ENCODE measurements at places on chromosomes 12 and 14.

GRCh38 chr12:33314223-33314622, 125.4 kb downstream of the SYT10 start:
- DNase-seq: no peak

DNA sequence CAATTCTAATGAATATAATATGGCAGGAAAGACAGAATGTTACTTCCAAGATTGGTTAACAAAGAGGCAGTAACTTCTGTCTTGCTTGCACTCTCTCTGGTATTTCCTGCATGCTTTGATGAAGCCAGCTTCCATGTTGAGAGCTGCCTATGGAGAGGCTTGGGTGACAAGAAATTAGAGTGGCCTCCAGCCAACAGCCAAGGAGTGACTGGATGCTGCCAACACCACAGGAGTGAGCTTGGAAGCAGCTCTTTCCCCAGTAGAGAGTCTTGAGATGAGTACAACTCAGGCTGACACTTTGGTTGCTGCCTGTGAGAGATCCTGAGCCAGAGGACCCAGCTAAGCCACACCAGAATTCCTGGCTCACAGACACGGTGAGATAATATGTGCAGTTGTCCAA, 183.1 kb downstream of the RMST start:
- no peak for DNase-seq

DNA sequence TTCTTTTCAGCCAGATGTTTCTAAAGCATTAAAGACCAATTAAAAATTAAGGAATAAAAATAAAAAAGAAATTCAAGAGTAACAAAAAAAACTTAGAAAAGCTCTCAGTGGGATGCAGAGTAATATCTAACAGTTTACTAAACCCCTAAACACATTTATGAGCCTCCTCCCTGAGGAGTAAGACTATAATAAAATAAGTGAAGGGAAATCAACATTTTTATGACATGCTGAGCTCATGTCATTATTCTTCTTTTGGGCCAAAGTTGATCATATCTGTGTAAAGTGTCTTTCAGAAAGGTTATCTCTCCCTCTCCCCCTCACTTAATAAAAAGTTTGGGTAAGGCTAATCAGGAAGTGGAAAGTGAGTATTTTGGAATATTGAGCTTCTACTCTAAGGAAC, 122.1 kb downstream of the MYRFL start:
- no peak for DNase-seq

DNA sequence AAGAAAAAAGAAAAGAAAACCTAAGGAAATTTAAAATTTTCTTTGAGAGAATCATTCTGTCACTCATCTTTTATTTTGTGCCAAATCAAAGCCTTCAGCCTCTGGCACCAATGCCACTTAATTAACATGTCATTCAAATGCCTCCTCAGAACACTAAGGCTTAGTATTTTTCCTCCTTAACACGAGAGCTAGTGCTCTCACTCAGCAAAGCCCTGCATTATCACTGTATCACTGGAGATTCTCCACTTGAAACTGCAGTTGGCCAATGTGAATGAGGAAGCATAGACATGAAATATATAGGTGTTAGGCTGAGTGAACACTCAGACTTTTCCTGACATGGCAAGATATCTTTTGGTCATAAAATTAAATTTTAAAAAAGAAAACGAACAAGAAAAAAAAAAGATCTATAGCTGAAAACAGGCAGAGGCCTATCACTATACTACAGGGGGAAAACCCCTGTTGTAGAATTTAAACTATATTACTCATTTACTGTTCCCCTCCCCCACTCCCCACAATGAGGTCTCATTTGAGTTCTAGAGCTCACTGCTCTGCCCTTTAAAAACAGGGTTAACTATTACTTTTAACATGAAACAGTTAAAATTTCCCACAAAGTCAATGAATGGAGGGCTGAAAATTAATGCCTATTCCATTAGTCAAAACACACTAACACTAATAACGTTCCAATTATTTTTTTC, 5.1 kb downstream of the MBIP start:
- DNase-seq: no peak

- DNase-seq: no peak
These were observed 14.8 kb downstream of the PPP2R5C start for GRCh38 chr14:101776344-101776743.

- no peak for DNase-seq
These were observed 32.8 kb upstream of the RERG start for GRCh38 chr12:15253990-15254389.

DNA sequence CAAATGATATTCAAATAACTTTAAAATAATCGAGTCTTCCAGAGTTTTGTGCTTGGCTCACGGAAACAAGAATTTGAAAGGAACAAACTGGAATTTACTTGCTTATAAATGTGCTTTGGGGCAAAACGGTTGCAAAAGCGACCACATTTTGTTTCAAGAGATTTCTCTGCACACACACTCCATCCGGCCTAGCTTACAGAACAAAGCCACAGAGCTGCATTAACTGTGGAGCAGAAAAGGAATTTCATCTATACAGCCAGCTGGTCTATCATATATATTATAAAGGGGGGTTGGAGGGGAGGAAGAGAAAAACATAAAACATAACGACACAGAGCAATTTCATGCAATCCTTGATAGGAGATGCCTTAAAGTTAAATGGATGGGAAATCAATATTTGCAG, 153.0 kb downstream of the MYRFL start:
- DNase-seq: no peak

- peak; percentile 96 for DNase-seq
These were observed 16.7 kb upstream of the EID3 start for GRCh38 chr12:104286516-104287482.

- DNase-seq: peak; percentile 43
These were observed at the start of gene ZNF219 for GRCh38 chr14:21098076-21098891. ZNF219 (minus strand) TSS chr14:21098655; CDS start chr14:21093591, 5,064 bp downstream.

GRCh38 chr12:113244047-113244460, 22.8 kb downstream of the TPCN1 start:
- DNase-seq: no peak

GRCh38 chr14:75486318-75486717, 36.0 kb upstream of the BATF start:
- DNase-seq: no peak

DNA sequence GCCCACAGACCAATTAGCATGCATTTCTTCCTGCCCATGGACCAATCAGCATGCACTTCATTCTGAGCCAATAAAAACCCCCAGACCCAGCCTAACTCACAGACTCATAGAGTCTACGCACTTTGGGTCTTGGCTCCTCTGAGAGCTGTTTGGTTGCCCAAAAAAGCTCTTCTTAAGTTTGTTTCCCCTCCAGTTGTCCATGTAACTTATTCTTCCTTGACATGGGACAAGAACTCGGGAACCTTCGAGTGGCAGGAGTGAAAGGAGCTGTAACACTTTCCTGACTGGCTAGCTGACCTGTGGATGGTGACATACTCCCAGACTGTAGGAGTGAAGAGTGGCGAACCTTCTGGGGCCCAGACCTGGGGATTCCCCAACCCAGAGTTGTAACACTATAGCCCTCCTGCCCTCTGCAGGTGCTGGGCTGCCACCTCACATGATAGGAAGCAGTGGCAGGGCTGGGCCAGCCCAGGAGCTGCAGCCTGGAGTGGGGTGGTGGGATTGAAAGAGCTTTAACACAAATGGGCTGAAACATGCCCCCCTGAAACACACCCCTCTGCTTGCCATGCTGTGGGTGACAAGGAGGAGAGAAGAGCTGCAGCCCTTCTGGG, 4.4 kb upstream of the BTBD7 start:
- DNase-seq: no peak

DNA sequence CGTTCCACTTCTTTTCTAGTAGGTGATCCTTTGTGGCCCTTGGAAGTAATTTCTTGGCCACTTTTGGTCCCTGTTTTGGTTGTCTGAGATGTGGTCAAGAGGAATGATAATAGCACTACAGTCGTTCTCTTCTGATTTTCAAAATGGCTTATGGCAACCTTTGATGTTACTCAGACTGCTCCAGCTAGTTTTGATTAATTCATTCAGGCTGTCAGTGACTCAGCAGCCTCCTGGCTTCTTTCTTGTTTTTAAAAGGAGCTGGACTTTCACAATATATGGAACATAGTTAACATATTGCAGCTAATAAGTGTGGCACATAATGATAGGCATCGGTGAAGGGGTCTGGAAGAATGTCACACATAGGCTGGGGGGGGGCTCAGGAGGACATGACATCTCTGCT, 47.3 kb downstream of the WDR20 start:
- peak; percentile 88 for DNase-seq

DNA sequence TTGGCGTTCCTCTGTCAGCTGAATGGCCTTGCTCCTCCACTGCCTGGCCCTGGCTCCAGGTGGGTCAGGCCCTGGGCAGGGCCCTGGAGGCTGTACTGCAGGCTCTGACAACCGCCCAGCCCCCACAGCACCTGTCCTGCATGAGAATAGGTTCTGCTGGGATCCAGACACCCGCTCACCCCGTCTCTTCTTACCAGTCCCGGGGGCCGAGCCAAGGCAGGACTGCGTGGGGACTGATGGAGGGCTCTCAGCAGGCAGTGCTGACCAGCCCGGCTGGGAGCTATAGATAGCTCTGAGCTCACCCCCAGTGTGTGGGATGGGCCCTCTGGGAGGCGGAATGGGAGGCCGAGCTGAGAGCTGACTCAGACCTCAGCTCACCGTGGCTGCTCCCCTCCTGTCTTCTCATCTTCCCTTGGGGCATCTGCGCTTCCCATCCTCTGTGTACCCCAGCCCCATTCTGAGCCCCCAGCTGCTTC, 39.6 kb downstream of the TEAD4 start:
- peak; percentile 86 for DNase-seq

- DNase-seq: peak; percentile 58
These were observed 23.4 kb upstream of the RAB35 start for GRCh38 chr12:120139958-120140357.

DNA sequence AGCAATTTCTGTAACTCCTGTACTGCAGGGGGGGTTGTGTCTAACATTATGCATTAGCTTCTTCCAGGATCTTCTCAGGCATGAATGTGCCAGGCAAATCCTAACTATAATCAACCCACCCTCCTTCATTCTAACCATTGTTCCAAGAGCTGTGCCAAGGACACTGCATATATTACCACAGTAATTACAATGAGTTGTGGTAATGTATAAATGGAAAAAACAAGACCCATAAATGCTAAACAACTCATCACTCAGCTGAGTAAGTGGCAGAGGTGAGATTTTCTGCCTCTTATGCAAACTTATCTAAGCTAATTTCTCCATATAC, 80.6 kb downstream of the PRKD1 start:
- no peak for DNase-seq

GRCh38 chr14:68665792-68666204, 127.1 kb downstream of the ZFP36L1 start:
- no peak for DNase-seq

DNA sequence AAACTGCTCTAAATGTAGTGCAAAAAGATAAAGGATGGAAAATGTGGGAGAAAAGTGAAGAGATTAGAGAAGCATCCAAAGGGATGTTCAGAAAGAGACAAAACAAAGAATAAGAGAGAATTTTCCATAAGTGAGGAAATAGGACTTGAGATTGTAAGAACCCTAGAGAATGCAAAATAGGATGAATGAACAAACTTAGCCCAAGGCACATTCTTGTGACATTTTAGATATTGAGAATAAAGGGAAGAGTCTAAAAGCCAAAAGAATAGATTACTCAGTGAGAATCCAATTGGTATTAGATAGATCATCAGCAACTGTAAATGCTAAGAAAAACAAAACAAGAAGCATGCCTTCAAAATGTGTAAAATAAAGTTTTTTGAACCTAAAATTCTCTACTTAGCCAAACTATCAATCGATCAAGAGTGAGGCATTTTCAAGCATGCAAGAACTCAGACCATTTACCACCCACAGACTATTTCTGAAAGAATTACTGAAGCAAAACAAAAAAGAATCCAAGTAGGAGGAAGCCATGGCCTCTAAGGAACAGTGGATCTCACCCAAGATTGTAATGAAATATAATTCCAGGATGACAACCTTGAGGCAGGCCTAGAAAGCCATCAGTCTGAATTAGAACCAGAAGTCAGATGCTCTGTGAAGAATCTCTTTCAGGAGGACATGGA, 33.5 kb downstream of the DYRK2 start:
- no peak for DNase-seq

DNA sequence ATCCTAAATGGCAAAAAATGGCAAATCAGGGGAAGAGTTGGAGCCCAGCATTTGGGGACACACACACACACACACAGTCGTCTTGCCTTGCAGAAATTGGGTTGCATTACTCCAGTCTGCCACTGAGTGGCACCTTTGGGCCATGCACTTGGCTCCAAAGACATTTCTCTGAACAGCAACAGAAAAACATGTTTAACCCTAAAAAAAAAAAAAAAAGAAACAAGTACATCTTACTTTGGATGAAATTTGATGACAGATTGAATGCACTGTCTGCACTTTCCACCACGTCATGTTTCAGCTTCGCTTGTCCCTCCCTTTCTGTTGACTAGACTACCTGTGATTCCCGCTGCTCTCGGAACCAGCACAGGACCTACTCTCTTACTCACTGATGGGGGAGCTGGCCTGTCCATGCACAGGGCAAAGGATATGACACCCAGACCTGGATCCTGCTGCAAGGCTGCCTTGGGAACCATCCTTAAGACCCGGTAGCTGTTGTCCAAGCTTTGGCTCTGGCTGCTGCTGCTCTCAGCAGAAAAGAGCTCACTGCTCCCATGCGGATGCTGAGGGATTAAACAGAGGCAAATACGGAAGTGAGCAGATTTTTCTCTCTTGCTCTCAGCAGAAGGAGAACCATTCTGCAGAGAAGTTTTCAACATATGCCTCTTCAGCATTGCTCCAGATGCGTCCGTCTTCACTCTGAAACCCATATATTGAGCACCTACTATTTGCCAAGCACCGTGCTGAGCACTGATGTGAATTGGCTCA, 376.8 kb downstream of the DPF3 start:
- DNase-seq: peak; percentile 87

GRCh38 chr14:64722842-64723447, 18.7 kb downstream of the PLEKHG3 start:
- DNase-seq: no peak

GRCh38 chr12:3002646-3003045, 43.4 kb downstream of the TEAD4 start:
- DNase-seq: no peak

GRCh38 chr12:109154451-109155438, 38.4 kb downstream of the ACACB start:
- DNase-seq: peak; percentile 59

- DNase-seq: no peak
These were observed 822.3 kb downstream of the LRFN5 start for GRCh38 chr14:42428996-42429395.

DNA sequence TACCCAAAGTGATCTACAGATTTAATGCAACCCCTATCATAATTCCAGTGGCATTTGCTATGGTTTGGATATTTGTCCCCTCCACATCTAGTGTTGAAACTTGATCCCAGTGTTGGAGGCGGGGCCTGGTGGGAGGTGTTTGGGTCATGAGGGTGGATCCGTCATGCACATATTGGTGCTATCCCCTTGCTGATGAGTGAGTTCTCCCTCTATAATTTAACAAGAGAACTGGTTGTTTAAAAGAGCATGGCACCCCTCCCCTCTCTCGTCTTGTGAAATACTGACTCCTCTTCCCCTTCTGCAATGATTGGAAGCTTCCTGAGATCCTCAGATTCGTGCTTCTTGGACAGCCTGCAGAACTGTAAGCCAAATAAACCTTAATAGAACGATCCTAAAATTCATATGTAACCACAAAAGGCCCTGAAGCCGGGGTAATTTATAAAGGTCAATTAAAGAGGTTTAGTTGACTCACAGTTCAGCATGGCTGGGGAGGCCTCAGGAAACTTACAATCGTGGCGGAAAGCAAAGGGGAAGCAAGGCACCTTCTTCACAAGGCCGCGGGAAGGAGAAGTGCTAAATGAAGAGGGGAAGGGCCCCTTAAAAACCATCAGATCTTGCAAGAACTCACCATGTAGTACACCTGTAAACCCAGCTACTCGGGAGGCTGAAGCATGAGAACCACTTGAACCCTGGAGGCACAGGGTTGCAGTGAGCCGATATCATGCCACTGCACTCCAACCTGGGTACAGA, 41.2 kb downstream of the SLC39A9 start:
- no peak for DNase-seq
